ENCODE measurements at places on chromosomes 2 and 18.

GRCh38 chr2:69734854-69735544 lies 6.9 kb upstream of the ANXA4 start:
- DNase-seq: no peak

DNA sequence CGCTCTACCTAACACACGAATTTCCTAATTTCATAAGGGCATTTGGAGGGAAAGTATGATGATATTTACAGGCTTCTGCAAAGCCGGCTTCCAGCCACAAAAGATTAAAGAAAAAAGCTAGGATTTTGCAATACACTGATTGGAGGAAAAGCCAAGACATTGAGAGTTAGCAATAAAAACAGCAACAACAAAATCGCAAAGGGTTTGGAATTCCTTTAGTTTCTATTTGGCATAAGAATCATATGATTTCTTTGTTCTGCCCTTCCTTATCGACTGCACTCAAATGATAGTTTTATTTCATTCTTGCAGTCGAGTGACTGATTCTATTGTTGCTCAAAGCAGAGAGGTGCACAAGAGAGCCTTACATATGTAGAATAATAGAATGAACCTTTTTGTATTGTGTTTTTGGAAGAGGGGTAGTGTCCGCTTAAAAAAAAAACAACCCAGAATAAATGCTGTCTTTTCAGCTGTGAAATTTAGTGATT lies 3.9 kb upstream of the ZNF532 start:
- DNase-seq: no peak

DNA sequence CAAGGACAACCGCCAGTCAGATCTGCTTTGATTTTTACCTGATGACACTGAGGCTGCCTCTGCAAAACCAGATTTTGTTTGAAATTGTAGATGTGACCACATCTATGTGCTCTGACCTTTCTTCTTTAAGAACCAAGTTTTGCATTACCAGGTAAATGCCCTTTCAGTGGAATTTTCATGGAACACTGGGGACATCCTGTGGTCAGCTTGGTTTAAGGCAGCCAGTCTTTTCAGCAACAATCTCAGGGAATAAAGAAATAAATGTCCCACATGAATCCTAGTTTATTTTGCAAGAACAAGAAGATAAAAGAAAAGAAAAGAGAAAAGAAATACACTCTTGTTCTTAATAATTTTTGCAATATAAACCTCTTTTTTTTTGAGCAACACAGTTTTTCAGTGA lies 90.6 kb downstream of the POU3F3 start:
- DNase-seq: peak; percentile 47

GRCh38 chr2:68466361-68466777 lies 725 bp downstream of the FBXO48 start:
- DNase-seq: no peak

DNA sequence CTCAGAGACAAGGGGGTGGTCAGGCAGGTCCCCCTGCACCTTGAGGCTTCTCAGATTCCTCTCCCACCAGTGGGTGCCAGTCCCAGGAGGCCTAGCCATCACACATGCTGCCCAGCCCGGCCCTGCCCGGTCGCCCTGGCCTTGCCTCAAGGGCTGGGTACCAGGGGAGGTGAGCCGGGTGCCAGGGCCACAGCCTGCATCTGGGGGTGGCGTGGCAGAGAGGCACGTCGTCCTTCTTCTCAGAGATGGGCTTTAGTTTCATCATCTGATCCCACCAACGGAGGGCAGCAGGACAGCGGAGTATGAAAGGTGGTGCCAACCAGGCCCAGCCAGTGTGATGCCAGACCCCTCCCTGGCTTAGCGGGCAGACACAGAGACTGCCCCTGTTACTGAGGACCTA lies 161.7 kb downstream of the TFCP2L1 start:
- no peak for DNase-seq

DNA sequence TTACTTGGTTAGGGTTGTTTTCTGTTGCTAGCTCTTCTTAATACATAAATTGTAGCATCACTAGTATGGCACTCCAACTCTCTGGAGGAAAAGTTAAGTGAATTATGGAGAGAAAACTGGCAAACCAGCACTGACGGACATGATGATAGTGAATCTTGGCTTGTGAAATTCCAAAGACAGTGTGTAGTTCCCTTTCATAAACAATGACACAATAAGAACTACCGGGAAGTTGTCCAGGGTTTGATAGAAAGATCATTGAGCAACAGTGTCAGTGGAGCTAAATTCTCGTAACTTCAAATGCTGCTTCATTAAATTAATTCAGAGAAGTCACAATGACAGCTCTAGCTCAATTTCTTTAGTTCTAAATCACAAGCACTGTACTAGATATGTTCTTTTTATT lies 66.5 kb downstream of the RIT2 start:
- DNase-seq: no peak

- DNase-seq: no peak
These were observed 365.3 kb downstream of the TDRD15 start for GRCh38 chr2:21489080-21489479.

DNA sequence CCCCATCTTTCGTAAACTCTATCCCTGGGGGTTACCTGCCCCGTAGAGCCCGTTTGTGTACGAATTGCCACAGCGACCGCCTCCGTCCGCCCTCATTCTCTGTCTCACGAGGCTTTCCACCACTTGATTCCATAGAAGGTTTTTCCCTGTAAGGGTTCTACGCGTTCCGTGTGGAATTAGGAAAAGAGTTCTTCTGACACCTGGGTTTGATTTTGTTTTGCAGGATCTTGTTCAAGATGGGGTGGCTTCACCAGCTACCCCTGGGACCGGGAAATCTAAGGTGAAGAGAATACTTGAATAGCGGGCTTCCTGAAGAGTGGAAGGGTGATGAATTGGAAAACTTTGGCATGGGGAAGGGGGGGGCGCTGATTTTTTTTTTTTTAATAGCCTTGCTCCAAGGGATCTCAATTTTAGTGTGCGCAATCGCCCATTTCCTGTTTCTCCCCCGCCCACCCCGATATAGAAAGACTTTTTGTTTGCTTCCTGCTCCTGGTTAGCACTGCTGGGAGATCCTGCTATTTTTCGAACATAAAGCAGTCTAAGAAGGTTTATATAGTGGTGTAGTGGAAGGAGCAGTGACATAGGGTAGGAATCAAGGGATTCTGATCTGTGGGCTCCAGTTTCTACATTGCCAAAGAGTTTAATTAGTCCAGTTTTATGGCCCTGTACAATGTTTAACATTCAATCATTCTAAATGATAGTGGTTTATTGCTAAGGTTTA lies 564 bp downstream of the GCC2 start:
- DNase-seq: peak; percentile 25

DNA sequence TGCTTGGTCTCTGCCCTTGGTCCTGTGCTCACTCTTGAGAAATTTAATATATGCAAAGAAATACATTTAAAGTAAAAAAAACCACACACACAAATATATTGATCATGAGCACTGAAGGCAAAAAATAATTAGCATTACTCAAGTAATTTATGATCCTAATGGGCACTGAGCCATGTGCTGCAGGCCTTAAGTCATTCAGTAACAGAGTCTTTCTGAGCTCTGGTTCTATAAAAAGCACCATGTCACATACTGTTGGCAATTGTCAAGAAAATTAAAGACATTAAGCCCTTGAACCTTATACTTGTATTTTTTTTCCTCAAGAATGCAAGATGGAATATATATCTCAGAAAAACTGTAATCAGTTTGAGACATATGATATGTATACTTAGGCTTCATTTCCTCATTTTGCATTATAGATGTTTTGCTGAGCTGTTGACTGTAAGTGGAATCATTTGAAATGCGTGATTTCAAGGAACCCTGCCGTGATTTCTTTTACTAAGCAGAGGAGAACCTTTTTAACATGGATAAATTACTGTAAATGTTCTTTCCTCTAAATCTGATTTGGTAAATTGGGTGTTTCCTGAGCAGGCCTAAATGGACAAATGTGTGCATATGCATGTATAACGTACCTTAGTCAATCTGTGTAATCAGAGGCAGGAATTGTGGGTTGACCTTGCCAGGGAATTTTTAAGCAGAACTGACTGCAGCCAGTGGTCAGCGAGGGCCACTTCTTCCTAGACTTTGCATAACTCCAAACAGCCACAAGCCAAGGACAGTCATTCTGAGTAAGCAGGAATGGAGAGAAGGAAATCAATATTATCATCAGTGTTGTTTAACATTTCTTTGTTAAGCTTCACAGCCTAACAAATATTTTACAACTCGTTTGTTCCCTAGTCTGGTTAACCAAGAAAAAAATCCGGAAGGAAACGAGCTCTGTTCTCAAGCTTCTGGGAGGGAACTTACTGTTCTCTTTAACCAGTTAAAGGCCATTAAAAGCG lies 191.5 kb upstream of the ATP5MC3 start:
- no peak for DNase-seq
